ENCODE measurements at places on chromosomes 1 and 21.
A peak's percentile ranks its signal among the peaks of the same experiment; 100 is the strongest.

DNA sequence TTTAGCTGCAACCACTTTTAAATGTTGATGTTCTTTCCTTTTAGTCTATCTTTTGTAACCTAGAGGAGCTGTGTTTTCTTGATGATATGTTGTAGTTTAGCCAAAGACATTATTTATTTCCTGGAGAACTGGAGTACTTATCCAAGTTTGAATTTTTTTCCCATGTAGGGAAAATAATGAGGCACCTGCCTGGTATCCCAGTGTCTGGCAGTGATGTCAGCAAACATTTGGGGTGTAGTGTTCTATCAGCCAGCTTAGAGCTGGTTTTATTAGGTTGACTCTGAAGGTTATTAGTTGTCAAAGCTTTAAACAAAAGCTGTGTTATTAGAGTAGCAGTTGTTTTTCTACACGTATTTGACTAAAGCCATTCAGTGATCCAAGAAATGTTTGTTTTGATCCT, 3.2 kb downstream of the CTPS1 start:
- no peaks in the 10 kb centered on the region for H3K27me3 ChIP-seq
- no peak overlapping the region for H3K4me3 ChIP-seq
- no peak overlapping the region for H3K27ac ChIP-seq

DNA sequence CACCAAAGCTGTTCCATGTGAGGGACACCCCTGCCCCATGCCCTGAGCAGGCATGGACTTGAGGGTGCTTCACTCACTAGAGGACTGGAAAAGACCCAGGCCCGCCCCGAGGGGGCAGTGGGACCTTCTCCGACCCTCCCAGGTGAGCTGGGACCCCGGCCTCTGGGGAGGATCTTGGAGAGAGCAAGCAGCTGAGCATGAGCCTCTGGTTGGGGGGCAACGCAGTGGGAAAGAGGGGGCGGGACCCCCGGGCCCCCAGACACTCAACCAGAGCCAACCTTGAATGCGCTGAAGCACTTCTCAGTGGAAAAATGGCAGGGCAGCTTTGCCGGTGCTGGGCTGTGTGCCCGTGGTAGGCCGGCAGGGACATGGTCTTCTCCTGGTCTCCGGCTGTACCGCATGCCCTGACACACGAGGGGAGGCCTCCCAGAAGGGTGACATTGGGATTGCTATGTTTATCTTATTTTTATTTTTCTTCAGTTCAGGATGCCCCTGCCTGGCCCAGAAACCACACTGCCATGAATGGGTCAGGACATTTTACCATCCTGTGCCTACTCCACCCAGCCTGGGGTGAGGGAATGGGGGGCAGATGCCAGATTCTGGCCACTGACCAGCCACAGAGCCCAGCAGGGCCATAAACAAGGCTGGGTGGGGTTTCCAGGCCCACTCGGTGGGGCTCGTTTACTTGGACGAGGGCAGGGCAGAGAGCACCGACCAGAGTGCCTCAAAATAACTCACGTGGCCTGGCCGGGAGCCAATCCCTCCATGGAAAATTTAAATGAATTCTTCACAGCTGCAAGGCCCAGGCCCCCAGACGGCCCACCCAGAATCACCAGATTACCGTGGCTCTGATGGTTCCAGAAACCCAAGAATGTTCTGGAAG, 17.2 kb upstream of the LAPTM5 start:
- no peaks in the 10 kb centered on the region for H3K27me3 ChIP-seq
- no peak for DNase-seq
- no peaks in the 10 kb centered on the region for H3K36me3 ChIP-seq
- H3K27ac ChIP-seq: no peak overlapping the region

DNA sequence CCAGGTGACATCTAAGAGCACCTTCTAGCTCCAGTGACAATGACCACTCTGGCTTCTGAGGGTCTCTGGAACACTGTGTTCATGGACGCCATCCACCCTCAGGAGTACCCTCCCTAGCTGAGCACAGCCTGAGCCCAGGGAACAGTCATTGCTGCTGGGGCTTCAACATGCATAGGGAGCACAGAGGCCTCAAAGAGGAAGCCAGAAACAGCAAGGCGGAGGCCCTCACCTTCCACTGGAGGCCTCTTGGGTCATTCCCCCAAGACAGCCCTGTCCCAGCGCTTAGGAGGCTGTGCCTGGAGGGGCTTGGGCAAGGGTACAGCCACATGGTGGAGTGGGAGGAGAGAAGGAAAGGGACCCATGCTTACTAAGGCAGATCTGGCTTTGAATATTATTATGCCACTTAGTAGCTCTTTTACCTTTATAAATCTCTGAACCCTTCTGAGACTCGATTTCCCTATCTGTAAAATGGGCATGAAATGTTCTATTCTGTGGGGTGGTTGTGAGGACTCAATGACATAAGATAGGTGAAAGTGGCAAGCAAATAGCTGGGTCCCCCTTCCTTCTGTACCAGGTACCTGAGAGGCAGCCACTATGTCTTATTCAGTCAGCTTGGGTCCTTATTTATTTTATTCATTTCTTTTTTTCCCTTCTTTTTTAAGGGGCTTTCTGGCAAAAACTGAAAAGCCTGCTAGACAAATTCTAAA, 32.8 kb downstream of the PTAFR start:
- no peaks in the 10 kb centered on the region for H3K36me3 ChIP-seq
- DNase-seq: no peak
- peaks cover 17% of the 10 kb centered on the region for H3K4me1 ChIP-seq
- no peak overlapping the region for H3K27ac ChIP-seq

DNA sequence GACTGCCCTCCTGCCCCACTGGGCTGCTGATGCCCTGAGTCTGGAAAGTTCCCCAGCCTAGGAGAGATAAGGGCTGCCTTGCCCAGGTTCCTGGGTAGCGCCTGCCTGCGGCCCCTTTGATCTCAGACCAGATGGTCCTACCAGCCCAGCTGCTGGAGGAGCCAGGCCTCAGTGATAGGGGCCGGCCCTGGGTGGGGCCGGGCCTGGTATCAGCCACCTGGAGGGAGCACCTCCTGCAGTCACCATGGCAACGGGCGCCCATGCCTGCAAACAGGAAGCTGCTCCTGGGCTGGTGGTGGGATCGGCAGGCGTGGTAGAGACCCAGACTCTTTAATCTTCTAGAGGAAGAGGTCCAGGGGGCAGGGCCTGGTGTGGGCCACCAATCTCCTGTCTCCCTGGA, 119.7 kb upstream of the WNT4 start:
- H3K4me1 ChIP-seq: peaks cover 2% of the 10 kb centered on the region
- DNase-seq: no peak
- H3K4me3 ChIP-seq: no peak overlapping the region
- no peaks in the 10 kb centered on the region for H3K36me3 ChIP-seq
- no peak overlapping the region for H3K27ac ChIP-seq

GRCh38 chr1:96309783-96310182, 411.8 kb upstream of the PTBP2 start:
- no peaks in the 10 kb centered on the region for H3K4me1 ChIP-seq
- no peaks in the 10 kb centered on the region for H3K27me3 ChIP-seq
- no peaks in the 10 kb centered on the region for H3K36me3 ChIP-seq

GRCh38 chr1:236535190-236535589, 11.4 kb downstream of the LGALS8 start:
- H3K27me3 ChIP-seq: no peaks in the 10 kb centered on the region
- H3K27ac ChIP-seq: no peak overlapping the region
- peaks cover 27% of the 10 kb centered on the region for H3K4me1 ChIP-seq
- no peak overlapping the region for H3K4me3 ChIP-seq

DNA sequence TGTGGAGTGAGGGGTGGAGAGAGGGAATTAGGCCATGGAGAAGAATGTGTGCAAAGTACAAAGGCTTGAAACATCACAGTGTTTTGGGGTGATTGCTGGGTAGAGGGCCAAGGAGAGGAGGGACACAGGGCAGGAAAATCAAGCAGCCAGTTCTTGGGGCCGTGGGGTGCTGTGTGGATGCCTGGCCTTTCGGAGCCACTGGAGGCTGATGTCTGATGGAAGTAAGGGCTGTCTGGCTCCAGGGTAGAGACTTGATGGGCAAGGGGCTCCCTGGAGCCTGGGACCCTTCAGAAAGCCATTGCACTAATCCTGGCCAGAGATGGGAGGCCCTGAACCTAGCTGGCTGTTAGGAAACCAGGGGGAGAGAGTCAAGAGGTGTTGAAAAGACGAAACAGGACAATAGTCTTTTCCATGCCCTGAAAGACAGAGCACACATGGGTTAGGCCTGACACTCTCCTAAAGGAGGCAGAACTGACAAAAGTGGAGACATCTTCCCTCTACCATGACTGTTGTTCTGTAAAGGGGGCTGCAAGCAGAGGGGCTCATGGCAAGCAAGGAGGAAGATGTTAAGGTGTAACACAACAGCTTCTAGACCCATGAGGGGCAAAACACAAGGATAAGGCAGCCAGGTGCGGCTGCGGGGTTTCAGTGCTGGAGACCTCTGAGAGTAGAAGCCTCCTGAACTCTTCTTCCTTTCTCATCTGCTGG, 21.0 kb downstream of the ATF3 start:
- peaks cover 6% of the 10 kb centered on the region for H3K36me3 ChIP-seq
- no peak overlapping the region for H3K4me3 ChIP-seq
- no peak for DNase-seq
- peaks cover 4% of the 10 kb centered on the region for H3K27me3 ChIP-seq

DNA sequence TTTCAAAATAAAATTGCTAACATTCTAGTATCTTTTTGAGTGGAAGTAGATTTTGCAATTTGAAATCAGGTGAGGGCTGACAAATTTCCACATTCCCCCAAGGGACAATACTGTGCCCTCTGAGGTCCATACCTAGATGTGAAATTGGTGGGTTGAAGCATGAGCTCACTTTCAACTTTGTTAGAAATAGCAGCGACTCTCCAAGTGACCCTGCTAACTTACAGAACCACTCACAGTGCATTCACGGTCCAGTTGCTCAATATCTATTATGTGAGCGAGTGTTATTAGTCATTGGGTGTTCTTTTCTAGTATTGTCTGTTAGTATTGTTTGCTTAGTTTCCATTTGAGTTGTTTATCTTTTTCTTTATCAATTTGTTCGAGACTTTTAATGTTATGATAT, 53.6 kb upstream of the ASB17 start:
- H3K36me3 ChIP-seq: no peaks in the 10 kb centered on the region
- H3K27ac ChIP-seq: no peak overlapping the region
- no peak for DNase-seq
- no peak overlapping the region for H3K4me3 ChIP-seq
- peaks cover 2% of the 10 kb centered on the region for H3K27me3 ChIP-seq

GRCh38 chr1:185646202-185646683, 87.9 kb upstream of the HMCN1 start:
- no peaks in the 10 kb centered on the region for H3K27me3 ChIP-seq
- peaks cover 41% of the 10 kb centered on the region for H3K36me3 ChIP-seq
- no peak overlapping the region for H3K4me3 ChIP-seq
- peaks cover 38% of the 10 kb centered on the region for H3K4me1 ChIP-seq

DNA sequence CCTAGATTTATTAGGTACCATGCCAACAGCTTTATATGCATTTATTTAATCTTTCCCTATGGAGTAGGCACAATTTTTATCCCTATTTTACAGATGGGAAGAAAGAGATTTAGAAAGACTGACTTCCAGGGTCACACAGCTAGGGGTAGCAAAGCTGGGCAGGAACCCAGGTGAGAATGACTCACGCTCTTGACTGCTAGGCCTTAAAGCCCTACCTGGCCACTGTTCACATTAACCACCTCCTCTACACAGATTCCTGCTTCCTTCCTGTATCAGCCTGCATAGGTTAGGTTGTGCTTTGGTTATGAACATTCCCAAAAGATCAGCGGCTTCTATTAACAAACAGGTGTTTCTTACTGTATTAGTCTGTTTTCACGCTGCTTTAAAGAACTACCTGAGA, 53.2 kb downstream of the DNAJC6 start:
- H3K36me3 ChIP-seq: no peaks in the 10 kb centered on the region
- H3K27me3 ChIP-seq: no peaks in the 10 kb centered on the region
- H3K4me1 ChIP-seq: no peaks in the 10 kb centered on the region
- H3K27ac ChIP-seq: no peak overlapping the region

GRCh38 chr1:119773711-119774241, 5.1 kb upstream of the HMGCS2 start:
- DNase-seq: no peak
- no peak overlapping the region for H3K4me3 ChIP-seq
- no peaks in the 10 kb centered on the region for H3K36me3 ChIP-seq
- H3K27me3 ChIP-seq: peaks cover 25% of the 10 kb centered on the region

- H3K4me3 ChIP-seq: no peak overlapping the region
- no peaks in the 10 kb centered on the region for H3K36me3 ChIP-seq
- H3K4me1 ChIP-seq: no peaks in the 10 kb centered on the region
Observed at GRCh38 chr1:170407581-170407980, 124.4 kb upstream of the GORAB start.

DNA sequence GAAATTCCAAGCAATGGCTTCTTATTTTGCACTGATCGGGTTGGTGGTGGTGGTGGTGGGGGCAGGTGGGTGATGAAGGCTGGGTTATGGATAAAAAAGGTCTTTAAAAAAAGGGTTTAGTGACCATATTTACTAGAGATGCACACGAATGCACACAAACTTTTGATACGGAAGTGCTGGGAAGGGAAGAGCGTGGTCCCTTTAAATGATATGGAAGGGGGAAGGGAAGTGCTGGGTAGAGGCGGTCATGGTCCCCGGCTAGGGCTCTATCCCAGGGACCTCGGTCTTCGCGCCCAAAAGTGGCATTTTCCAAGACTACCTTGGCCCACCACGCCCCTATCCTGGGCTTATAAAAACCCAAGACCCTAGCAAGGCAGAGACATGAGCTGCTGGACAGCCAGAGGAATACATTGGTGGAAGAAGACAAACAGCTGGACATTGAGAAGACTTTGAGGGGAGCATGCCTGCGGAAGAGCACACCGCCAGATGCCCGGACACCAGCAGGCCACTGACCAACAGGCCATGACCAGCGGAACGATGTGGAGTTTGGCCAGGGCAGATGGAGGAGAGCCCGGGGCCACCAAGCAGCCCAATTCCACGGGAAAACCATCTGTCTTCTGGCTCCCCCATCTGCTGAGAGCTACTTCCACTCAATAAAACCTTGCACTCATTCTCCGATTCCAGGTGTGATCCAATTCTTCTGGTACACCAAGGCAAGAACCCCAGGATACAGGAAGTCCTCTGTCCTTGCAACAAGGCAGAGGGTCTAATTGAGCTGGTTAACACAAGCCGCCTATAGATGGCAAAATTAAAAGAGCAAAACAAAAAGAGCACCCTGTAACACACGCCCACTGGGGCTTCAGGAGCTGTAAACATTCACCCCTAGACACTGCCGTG, 1720.2 kb downstream of the MRPL39 start:
- H3K36me3 ChIP-seq: peaks cover 7% of the 10 kb centered on the region
- H3K27me3 ChIP-seq: peaks cover 2% of the 10 kb centered on the region
- H3K4me1 ChIP-seq: peaks cover 19% of the 10 kb centered on the region

DNA sequence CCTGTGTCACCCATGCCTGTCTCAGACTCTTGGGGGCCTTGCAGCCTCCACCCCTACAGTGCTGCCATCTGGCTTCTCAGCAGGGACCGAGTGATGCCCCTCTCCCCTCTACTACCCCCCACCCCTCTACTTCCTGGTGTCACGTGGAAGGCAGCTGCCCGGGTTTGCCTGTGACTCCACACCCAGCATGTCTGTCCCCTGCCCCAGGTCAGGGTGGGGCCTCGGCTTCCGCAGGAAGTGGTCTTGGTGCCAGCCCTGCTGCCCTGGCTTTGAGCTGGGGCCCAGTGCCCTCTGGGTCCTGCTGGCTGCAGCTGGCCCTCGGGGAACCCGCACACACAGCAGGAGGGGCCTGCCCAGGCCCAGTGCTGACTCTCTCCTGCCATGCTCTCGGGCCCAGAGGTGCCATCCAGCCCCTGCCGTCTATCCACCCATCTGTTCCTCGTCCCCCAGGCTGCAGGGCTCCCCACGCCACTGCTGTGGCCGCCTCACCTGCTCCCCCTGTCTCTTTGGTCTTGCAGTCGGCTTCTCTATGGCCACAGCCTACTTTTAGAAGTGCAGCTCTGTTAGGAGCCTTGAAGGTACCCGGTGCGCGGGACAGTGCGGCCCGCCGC, 24.0 kb downstream of the PLCH2 start:
- peak overlapping the region; percentile 78 for H3K27ac ChIP-seq
- H3K36me3 ChIP-seq: no peaks in the 10 kb centered on the region
- no peak overlapping the region for H3K4me3 ChIP-seq
- H3K4me1 ChIP-seq: peaks cover 35% of the 10 kb centered on the region
- H3K27me3 ChIP-seq: no peaks in the 10 kb centered on the region

Measured in activated CD8-positive, alpha-beta T cell treated with anti-CD3 and anti-CD28 coated beads, Interleukin-2, amount 10 ng/mL, durations not matched to agents 7 days and 5 days (primary cell).